ENCODE measurements at places on chromosomes 7 and 10.

DNA sequence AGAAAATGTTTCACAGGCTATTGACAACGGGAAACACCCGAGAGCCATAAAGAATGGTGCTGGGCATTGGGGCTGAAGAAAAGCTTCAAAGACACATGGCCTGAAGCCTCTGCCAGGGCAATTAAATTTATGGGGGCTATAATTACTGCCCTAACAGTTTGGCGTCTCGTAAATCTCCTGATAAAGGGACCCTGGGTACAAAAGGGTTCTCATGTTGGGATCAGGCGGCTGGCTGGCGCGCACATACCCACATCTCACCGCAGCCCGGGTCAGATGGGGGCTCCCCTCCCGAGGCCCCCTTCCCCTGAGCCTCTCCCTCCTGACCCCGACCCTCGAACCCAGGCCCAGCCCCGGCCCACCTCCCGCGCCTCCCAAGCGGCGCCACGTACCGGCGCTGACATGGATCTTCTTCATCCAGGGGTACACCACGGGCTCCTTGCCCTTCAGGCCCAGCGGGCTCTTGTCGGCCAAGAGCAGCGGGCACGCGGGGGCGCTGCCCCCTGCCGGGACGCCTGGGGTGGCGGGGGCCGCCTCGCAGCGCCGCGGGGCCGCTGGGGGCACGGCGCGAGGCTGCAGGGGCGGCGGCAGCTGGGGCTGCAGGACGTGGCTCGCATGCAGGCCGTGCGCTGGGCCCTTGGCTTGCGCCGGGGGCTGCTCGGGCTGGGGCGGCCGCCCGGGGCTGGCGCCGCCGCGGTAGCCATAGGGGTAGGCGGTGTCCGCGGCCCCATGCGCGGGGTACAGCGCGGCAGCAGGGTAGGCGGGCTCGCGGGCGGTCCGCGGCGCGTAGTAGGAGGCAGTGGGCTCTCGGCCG is 623 bp downstream of the HOXA4 start:
- no peak for DNase-seq

- no peak for DNase-seq
Measured at GRCh38 chr7:44537442-44537841, 3.7 kb downstream of the NPC1L1 start.

DNA sequence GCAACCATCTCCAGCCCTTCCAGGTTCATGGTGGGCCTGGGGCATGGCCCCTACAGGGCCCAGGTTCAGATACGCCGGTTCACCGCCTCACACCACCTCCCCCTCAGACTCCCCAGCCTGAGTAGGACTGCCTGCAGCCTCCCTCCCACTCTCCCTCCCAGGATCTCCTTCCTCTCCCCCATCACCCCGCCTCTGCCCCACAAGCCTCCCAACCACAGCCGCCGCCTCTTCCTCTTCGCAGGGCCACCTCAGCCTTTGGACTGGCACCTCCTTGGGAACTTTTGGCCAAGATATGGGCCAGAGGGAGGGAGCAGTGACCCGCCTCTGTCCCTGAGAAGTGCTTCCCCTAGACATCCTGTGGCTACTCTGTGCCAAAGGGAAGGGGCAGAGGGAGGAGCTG is 9.3 kb downstream of the KCNIP2 start:
- DNase-seq: no peak

GRCh38 chr7:141023295-141023694 is 8.5 kb upstream of the MRPS33 start:
- no peak for DNase-seq

DNA sequence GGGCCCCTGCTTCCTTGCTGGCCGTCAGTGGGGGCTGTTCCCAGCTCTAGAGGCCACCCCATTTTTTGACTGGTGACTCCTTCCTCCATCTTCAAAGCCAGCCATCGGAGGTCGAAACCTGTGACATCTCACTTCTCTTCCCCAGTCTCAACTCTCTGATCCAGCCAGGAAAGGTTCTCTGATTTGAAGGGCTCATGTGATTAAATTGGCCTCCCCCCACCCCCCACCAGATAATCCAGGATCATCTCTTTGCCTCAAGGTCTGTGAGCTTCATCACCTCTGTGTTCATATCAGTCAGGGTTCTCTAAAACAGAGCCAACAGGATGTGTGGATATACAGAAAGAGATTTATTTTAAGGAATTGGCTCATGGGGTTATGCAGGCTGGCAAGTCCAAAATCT is 5.6 kb upstream of the RAMP3 start:
- no peak for DNase-seq

- no peak for DNase-seq
Measured at GRCh38 chr7:133060004-133060403, 21.9 kb downstream of the CHCHD3 start.

DNA sequence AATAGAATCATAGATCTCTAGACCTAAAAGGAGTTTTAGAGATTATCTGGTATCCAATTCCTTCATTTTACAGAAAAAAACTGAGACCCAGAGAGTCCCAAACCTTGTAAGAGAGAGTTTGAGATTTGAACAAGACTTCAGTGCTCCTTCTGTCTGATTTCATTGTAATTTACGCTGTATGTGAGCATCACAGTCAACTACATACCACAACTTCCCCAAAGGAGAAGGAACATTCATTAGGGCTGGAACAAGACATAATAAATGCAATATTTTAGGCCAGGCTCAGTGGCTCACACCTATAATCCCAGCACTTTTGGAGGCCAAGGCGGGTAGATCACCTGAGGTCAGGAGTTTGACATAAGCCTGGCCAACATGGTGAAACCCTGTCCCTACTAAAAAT is 17.3 kb upstream of the PRKAR2B start:
- no peak for DNase-seq

DNA sequence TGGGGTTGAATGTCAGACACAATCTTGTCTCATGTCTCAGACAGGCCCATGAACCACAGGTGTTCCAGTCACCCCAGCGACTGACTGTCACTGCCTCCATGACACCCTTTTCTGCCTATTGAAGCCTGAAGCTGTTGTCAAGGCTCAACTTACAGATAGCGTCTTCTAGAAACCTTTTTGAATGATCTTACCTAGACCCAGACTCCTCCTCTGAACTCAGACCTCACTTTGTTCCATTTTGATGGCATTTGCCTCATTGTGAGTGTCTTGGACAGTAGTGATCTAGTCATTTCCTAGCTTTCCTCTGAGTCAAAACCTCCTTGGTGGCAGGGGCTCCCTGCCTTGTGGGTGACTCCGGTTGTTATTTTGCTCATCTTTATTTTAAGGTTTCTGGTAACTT is 98.3 kb upstream of the AGK start:
- peak; percentile 23 for DNase-seq

- DNase-seq: no peak
Measured at GRCh38 chr10:23371073-23371472, 26.5 kb upstream of the C10orf67 start.

DNA sequence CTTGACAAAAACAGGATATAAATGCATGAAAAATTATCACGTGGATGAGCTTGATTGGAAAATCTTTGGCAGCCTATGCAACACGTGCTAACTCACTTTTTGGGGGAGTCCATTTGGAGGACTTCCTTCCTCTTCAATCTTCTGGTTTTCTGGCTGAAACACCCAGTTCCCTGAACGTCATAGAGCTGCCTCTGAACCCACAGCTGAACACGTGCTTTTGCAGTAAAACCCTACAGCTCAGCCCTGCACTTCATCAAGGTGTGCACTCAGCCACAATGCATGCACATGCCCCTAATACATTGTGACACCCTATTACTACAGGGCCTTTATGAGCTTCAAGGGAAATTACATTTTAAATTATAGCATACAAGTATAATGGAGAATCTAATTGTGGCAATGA is 808.7 kb upstream of the AUTS2 start:
- DNase-seq: no peak

- no peak for DNase-seq
Measured at GRCh38 chr10:30349967-30350735, 1.1 kb upstream of the MTPAP start.

- no peak for DNase-seq
Measured at GRCh38 chr7:39594988-39595620, 28.3 kb upstream of the RALA start.

DNA sequence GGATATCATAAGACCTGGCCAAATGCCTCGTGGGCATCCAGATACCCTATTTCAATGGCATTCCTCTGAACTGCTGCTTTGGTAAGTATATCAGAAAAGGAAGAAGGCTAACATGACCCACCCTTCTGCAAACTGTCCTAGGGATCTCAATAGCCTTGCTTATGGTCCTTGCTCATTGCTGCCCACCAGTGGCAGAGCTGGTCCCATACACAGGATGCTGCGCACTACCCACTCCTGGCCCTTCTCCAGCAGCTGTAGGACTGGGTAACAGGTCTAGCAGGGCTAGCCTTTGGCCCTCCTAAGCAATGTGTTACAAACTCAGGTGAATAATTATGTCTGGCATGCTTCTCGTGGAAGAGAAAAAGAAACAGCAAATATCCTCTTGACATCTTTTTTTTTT is 72.5 kb downstream of the C10orf90 start:
- no peak for DNase-seq

GRCh38 chr10:68559251-68559650 is 886 bp upstream of the TET1 start:
- no peak for DNase-seq

GRCh38 chr7:10934292-10934691 is 39.4 kb upstream of the PHF14 start:
- no peak for DNase-seq

DNA sequence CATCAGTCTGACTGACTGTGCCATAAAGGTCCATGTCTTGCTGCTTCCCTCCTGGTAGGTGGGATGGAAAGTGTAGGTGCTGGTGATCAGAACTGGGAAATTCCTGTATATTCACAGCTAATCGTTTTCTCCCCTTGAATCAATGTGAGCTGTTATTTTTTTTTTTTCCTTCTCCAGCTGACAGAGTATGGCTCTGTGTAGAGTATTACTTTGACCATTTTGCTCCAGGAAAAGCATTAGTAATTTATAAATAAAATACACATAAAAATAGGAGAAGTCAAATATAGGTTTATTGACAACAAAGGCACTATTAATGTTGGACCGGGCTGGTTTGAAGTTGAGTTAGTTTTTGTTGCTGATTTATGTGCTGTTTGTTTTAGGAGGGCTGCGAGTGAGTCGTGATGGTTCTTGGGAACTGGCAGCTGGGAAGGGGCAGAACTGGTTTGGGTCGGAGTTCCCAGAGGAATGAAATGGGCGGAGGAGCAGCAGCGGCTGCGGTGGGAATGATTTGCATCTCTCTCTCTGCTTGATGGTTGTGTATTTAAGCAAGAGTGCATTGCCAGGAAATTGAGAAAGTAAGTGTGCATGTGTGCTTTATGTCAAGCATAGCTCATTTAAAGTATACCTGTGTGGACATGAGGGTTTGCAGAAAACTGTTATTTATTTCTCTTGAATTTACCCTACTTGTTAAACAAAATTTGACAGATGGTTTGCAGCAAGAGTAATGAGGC is 80.9 kb downstream of the LRMDA start:
- DNase-seq: no peak

- DNase-seq: no peak
Measured at GRCh38 chr10:1476455-1476803, 260.9 kb downstream of the ADARB2 start.

GRCh38 chr10:25820874-25821273 is 113.2 kb upstream of the MYO3A start:
- DNase-seq: no peak

DNA sequence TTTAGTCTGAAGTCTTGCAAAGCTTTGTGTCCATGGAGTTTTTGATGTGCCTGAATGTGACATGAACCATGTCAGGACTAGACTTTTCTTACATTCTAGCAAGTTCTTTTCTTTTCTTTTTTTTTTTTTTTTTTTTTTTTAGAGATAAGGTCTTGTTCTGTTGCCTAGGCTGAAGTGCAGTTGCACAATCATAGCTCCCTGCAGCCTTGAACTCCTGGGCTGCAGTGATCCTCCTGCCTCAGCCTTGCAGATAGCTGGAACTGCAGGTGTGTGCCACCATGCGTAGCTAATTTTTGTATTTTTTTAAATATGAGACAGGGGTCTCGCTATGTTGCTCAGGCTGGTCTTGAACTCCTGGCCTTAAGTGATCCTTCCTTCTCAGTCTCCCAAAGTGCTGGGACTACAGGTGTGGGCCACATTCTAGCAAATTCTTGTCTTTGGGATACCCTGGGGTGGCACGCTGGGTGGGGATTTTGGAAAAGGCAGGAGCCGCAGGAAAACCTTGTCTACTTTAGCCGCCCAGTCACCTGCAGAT is 152.8 kb downstream of the SVIL start:
- DNase-seq: no peak

DNA sequence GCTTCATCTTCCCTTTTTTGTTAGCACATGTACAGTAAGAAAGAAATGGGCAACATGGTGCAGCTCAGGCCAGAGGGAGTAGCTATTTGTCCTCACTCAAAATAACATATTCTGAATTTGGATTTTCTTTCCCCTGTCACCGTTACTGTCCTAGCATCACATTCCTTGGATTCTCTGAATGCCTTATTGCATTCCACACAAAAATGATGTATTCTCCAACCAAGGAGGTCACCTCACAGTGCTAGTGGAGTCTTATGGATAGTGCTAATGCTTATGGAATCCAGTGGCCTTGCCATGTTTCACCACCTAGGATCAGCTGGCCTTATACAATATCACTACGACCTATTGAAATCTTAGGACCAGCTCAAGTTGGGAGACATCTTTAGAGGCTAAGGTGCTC is 7.2 kb downstream of the PRSS58 start:
- no peak for DNase-seq

GRCh38 chr7:5237286-5237685 is 45.5 kb upstream of the SLC29A4 start:
- no peak for DNase-seq

GRCh38 chr10:11881477-11882417 is 58.6 kb downstream of the PROSER2 start:
- no peak for DNase-seq

- DNase-seq: no peak
Measured at GRCh38 chr7:22879280-22879679, 56.6 kb upstream of the TOMM7 start.

- DNase-seq: no peak
Measured at GRCh38 chr10:44369296-44369695, 15.6 kb downstream of the CXCL12 start.

DNA sequence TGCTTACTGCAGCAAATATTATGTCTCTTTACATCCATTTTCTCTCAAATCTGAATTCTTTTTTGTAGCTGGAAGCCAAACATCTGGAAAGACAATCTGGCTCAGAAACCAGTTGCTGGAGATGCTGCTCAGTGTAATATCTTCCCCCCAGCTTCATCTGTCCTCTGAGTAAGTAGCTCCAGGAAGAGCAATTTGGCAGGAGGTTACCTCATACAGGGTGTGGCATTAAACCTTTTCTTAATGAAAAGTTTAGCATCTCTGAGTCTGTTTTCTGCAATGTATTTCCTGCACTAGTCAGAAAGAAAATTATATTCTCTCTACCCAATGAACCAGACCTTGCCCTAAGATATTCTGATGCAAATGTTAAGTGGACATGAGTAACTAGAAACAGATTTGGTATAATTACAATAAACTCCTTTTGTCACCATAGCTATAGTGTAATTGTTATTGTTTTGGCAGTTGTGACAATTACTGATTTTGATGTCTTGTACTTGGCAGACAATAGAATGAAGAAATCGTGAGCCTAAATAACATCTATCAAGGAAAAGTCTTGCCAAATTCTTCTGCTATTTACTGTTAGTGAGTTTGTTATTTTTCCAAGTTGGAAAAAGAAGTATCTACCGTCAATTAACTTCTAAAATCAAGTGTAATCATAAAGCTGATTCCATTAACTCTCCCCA is 123.3 kb downstream of the WDFY4 start:
- DNase-seq: no peak

Data from T-helper 2 cell treated with Interferon-gamma antibody and Interleukin-4, amounts not matched to agents 5 μg/mL and 100 μg/mL, for 36 hours (primary cell).